ENCODE measurements at places on chromosomes 4 and X. TPM values are rescaled to one million over a fixed set of nuclear protein-coding genes. Genes with fewer than 3 reads are reported as not detected.

- no peak overlapping the region for H3K4me3 ChIP-seq
- no peaks in the 10 kb centered on the region for H3K27me3 ChIP-seq
- no peak for DNase-seq
- H3K4me1 ChIP-seq, result no peaks in the 10 kb centered on the region
- H3K27ac ChIP-seq, result no peak overlapping the region
Observed at GRCh38 chr4:135015771-135016170, 814.2 kb upstream of the PABPC4L start.

The CABS1 gene
- not detected for total RNA-seq

DNA sequence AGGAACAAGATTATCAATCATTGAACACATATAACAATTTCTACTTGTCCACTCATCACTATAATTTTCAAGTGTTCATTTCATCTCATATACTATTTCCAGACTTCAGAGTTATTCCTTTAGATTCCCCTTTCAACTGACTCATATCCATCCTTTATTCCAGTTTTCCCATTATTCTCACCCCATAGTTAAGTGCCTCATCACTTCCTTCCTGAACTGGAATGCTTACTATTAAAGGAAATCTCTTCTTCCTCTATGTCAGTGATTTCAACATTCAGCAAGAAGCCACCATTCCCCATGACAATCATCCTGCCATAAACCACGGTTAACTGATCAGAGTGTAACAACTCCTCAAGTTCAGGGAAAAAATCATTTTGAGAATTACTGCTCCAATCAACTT is 198.9 kb downstream of the FBXO8 start:
- no peak overlapping the region for H3K27ac ChIP-seq
- DNase-seq, result no peak
- H3K4me1 ChIP-seq, result no peaks in the 10 kb centered on the region

DNA sequence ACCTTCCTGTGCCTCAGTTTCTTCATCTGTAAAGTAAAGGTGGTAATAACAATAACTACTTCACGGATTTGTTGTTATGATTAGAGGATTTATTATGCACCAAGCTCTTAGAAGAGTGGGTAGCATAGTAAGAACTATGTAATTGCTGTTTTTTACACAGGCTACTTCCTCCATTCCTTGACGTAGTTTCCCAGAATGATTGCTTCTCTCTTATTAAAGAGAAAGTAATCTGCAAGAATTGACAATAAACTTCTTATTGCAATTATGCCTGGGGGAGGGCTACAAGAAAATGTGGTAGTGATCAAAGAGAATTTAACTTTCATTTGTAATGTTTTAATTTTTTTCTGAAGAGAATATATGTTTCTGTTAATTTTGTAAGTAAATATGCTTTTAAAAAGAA is 238.7 kb downstream of the GASK1B start:
- no peaks in the 10 kb centered on the region for H3K4me1 ChIP-seq
- DNase-seq, result no peak

DNA sequence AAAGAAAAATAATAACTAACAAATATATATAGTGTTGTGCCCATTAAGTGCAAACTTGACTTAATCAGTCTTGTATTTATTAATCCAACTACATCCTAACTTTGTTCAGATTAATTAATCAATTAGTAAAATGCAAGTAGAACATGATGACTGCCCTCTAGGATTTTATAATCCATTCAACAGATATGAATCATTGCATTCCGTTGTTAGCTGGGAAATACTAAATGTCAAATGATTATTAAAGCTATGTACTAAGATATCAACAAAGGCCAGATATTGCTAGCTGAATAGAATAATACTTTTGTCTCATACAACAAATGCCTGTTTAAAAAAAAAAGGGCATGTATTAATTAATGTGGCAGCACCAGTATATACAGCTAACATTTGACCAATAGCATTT is 1366.3 kb downstream of the STIM2 start:
- H3K36me3 ChIP-seq, result no peaks in the 10 kb centered on the region
- H3K27ac ChIP-seq, result no peak overlapping the region
- no peaks in the 10 kb centered on the region for H3K4me1 ChIP-seq
- no peaks in the 10 kb centered on the region for H3K27me3 ChIP-seq
- no peak for DNase-seq
- H3K4me3 ChIP-seq, result no peak overlapping the region
